Activated naive CD4-positive, alpha-beta T cell treated with anti-CD3 and anti-CD28 coated beads, Interleukin-2, amount 50 U/mL, for 72 hours (primary cell): ENCODE measurements at places on chromosomes 11 and 22.

- DNase-seq, result no peak
Measured at GRCh38 chr11:110827276-110827675, 115.0 kb upstream of the ARHGAP20 start.

DNA sequence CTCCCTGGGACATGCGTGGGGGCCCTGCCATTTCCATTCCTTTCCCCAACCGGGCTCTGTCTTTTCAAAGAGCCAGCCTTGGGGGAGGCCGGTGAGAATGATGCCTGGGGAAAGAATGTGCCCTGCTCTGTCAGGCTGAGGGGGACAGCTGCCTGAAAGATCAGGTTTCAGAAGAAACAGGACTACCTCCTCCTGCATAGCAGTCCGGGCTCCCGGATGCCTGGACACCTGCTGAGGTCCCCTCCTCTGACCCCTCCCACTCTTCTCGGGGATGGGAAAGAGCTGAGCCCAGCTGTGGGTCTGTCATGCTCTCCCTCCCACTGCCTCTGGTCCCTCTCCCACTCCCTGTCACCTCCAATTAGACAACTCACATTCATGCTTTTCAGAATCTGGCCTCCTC is 41.8 kb upstream of the CDON start:
- DNase-seq, result no peak

- DNase-seq, result no peak
Measured at GRCh38 chr22:39897841-39898240, 3.0 kb upstream of the GRAP2 start.

DNA sequence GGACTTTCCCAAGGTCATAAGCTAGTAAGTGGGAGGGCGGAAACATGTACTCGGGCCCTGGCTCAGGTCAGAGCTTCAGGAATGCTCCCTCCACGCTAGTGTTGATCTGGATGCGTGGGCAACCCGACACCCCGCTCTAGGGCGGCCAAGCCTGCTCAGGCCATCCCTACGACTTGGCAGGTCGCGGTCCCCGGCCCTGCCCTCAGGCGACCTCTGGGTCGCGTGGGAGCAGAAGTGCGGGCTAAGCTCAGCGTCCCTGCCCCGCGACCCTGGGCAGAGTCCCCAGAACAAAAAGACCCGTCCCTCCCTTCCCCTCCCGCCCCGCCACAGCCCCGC is 781 bp upstream of the TEF start:
- no peak for DNase-seq

- no peak for DNase-seq
Measured at GRCh38 chr11:11279956-11280689, 72.9 kb downstream of the CSNK2A3 start.

DNA sequence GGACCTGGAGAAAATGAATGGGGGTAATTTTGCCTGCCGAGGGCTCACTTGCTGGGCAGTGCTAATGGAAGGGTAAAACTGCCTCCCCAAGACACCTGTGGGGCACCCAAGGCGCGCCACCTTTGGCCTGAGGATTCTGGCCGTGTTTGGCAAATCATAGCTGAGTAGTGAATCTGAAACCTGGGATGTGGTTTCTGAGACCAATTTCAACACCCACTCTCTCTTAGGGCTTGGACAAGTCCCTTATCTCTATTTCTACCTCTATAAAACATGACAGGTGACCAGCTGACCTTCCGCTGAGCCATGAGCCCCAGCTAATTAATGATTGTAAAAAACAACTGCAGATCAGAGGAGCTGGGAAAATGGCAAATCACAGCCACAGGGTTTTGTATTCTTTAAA is 1.5 kb upstream of the PACSIN3 start:
- no peak for DNase-seq

DNA sequence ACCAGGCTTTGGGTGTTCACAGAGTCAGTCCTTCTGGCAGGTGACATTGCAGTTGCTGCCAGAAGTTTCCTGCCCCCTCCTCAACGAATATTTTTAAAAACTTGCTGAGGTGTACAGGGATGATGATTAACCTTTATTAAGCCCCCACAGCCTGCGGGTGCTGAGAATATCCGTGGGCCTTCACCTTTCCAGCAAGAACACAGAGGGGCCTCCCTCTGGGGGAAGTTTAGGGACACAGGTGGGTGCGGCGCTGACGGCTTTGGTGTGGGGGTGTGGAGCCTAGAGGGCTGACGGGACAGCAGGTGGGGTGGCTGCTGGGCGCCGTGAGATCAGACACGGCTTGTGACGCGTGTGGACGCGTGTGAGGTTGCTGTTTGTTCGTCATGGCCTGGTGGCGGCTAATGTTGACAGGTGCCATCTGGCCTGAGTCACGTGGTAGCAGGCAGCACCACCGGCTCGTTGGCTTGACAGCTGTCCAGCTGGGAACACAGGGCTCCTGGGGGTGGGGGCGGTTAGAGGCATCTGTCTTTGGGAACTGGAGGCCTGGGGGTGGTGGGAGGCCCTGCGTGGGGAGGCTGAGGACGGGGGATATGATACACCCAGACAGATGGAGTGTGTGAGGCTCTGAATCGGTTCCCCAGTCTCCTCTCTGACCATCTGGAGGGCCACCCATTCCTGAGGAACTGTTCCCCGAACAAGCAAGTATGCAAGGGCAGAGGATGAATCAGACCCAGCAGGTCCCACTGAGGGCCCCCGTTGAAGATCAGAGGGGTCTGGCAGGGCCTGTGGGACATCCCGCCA is 12.5 kb upstream of the LRRC10B start:
- DNase-seq, result no peak

DNA sequence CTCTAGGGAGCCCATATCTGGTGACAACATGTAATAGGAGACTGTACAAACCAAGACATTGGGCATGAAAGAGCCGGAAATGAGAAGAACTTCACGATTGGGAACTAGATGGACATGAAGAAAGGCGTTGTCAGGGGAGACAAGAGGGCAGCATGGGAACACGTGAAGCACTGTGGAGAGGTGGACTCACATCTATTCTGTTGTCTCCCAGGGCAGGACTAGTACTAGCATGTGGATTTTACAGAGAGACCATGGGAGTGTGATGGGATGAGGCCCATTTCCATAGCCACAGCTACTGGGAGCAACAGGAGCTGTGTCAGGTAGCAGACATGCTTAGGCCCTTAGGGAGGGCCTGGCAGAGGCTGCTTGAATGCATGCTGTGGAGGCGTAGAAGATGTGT is 333.9 kb downstream of the OPCML start:
- DNase-seq, result no peak

DNA sequence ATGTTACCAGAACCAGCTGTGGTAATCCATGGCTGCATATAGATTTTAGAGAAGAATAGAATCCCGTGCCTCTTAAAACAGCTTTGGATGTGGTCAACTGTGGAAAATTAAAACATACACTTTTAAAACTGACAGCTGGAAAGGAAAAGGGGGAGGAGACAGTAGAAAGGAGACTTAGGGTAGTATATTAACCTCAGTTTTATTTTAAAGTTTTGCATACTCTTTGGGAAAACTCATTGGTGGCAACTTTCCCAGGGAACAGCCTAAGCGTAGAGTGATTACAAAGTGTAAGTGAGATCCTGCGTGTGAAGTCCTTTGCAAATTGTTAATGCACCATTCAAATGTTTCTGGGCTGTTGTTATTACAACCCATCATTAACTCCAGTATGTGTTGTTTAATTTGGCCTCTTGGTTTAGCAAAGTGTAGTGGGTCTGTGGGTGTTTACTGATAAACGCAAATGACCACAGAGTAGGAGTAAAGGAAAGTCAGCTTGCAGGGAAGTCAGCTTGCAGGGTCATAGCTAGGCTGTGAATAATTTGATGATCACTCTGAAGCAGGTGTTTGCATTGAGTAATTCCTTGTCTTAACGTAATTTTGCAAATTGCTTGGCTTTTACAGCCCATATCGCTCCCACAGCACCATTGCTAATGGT is 88.0 kb upstream of the DBX1 start:
- no peak for DNase-seq

DNA sequence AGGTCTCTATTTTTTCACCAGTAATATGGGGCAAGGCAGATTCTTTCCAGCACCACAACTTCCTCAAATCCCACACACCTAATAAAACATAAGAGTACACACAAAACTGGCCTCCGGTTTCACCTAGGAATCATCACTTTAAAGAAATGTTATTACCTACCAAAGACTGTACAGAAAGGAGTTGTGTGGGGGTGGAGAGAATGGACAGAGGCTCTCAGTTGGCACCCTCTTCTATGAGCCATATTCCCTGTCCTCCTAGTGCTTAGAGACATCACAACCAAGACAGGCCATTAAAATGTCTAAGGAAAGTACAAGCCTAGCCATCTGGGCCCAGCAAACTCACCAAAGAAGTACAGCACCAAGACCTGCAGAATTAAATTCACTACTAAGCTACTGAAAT is 56.1 kb downstream of the RBFOX2 start:
- no peak for DNase-seq

DNA sequence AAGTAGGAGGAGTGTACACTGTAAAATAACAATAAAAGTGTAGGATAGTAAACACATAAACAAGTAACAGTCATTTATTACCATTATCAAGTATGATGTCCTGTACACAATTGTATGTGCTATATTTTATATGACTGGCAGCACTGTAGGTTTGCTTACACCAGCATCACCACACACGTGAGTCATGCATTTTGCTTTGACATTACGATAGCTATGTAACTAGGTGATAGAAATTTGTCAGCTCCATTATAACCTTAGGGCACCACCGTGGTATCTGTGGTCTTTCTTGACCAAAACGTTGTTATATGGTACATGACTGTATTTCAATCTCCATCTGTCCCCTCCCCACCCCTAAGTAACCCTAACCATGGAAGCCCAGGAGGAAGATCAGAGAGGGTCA is 1.1 kb downstream of the DNAL4 start:
- peak; percentile 15 for DNase-seq

DNA sequence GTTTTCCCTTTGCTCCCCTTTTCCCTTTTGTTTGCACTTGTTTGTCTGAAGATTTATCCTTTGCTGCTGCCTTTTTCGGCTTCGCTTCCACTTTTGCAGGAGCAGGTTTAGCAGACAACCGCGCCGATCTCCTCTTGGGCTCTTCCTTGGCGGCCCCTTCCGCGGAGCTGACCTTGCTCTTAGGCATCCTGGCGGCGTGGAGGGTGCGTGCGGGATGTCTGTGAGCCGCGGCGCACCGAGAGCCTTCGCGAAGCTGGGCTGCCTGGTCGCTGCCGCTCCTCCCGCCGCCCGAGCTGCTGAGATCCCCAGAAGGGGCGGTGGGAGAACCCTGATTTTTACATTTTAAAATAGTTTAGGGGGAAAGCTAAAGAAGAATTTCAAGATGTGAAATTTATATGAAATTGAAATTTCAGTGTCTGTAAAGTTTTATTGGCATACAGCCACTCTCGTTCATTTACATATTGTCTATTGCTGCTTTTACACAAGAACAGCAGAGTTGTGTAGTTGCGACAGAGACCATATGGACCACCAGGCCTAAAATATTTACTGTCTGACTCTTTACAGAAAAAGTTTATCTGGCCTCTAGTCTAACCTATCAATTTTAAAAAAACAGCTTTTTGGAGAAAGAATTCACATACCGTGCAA is 105.2 kb upstream of the RRM1 start:
- no peak for DNase-seq

GRCh38 chr22:21012446-21013407 is 2.2 kb upstream of the P2RX6 start:
- DNase-seq, result no peak

GRCh38 chr11:6258141-6258540 is 1.5 kb upstream of the CCKBR start:
- DNase-seq, result no peak

- no peak for DNase-seq
Measured at GRCh38 chr11:12362857-12363256, 14.5 kb upstream of the PARVA start.

DNA sequence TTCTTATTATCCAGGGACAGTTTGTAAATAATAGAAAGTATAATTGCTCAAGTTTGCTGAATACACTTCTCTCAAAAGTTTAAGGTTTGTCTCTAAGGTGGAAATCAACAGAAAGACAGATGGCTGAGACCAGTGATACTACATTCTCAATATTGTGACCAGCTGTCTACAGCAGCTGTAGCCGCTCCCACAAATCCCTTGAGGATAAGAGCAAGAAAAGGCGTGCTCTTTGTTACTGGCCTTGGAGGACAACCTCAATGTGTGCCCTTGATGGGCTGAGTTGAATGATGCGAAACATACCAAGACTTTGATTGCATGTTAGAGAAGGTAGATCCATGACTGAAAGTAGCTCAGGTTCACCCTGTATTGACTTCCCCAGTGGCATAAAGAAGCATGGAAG is 6.1 kb downstream of the OR6M1 start:
- no peak for DNase-seq

- DNase-seq, result no peak
Measured at GRCh38 chr22:24386937-24387471, 40.4 kb upstream of the ADORA2A start.

DNA sequence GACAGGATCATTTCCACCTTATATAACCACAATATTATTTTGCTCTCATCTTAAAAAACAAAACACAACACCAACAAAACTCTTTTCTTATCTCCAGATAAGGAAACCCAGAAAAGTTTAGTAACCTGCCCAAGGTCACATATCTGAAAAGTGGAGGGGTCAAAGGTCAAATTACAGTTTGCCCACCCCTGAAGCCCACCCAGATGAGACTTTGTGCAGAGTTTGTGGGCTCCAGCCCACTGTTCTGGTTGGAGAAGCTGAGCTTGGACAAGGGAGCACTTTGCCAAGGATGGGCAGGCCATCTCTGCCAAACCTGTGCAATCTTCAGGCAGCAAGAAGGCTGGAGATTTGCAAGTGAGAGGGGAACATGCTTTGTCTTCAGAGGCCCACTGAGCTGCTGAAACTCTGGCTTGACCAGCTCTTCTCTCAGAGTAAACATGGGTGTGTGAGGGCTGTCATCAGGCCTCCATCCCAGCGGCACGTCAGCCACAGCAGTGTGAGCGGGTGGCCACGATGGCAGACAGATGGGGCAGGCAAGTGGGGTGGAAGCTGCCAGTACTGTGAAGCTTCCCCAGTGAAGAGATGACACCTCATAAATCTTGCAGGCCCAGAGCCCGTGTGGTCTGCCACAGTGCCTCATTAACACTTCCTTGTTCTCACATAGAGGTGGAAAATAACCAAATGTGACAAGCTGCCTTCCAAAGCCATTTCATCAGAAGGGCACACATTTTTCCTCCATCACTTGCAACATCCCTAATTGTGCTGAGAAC is 111.8 kb downstream of the CCDC81 start:
- DNase-seq, result no peak

- no peak for DNase-seq
Measured at GRCh38 chr11:44066732-44067141, 667 bp downstream of the ACCS start.

DNA sequence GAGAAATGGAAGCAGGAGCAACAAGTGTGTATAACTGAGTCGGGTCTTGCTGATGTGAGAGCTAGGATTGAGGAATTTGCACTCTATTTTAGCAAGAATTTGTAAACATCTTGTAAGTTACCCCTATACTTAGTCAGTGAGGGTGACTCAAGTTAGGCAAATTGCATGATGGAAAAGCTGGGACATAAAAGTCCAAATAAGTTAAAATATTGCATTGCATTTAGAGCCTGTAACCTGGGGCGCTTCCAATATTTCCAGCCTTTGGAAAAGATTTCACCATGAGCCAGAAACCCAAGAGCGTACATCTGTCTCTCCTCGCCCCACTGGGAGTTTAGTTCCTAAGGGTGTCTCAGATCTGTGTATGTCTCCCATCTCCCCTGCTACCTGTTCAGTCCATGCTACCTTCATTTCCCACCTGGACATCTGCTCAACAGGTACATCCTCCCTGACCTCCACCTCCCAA is 37.0 kb upstream of the ACCSL start:
- no peak for DNase-seq
